ENCODE measurements at places on chromosomes 3 and 15.
A peak's percentile ranks its signal among the peaks of the same experiment; 100 is the strongest.

DNA sequence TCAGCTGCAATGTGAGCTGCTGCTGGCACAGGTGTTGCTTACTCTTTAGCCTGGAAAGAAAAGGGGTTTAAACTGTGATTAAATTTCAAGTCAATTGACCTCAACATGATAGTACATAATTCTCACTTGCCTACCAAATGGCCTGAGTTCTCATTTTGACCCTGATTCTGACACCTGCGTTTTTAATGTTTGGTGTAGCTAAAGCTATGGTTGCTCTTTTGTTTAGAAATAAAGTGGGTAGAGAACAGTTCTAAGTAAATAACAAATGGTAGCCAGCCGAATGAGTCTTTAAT is 100.8 kb upstream of the SOX2 start:
- DNase-seq: no peak

- DNase-seq: no peak
Measured at GRCh38 chr15:49382394-49382793, 40.6 kb upstream of the FGF7 start.

DNA sequence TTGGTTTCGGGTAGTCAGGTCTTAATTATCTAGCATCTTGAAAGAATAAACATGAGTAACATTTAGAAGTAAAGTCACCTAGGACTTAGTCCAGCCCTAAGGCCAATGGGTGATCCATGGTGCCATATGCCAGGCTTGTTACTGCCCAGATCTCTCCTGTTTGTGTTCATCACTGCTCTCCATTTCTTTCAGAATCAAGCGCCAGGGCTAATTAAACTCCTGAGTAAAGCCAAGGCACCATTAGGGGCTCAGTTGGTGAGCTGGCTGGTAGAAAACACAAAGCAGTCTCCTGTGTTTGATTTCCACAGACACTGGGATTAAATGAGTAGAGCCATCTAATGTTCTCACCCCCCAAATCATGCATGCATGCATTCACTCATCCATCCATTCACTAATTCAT is 11.3 kb downstream of the CYP19A1 start:
- DNase-seq: no peak

GRCh38 chr15:52657338-52657737 is 21.9 kb downstream of the ATOSA start:
- DNase-seq: no peak

DNA sequence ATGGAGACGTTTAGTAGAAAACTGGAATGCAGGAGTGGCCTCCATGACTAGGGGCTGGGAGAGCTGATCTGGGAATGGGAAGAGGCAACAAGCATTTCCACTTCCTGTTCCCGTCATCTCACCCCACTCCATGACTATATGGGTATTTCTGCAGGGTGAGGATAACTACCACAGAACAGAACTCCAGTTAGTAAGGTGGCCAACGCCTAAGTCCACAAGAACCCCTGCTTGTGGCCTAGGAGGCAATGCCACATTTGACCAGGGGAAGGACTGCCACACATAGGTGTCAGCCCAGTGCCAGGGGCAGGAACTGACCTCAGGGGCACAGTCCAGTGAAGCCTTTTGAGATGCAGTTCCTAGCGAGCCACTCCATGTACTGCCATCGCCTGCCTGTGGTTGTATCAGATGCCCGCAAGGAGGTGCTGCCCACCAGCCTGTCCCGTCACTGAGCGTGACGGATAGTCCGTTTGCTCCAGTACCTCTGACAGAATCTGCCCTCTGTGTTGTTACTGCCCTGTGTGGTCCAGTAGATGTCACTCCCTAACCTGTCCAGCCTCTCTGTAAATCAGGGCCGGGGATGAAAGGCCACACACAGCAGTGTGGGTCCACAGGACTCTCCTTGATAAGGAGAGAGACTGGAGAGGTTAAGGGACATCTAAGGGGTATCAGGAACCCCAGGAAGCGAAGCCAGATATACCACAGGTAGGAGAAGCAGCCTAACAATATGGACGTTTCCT is 3.5 kb upstream of the MTFMT start:
- DNase-seq: no peak

- DNase-seq: no peak
Measured at GRCh38 chr15:44101944-44102343, 93.1 kb downstream of the FRMD5 start.

DNA sequence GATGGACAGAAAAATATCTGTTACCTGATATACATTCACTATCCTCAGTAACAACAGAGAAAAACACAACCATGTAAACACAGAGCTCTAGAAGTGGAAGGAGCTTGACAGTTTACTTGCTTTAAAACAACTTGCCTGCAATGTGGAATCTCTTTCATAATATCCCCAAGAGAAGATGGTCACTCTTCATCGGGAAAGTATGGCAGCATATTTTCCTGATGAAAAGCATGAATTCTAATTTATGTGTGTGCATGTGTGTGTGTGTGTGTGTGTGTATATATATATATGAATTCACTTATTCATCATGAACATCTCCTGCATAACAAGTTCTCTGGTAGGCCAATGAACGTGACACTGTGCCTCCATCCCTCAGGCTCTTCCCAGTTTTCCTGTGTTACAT is 81.2 kb downstream of the EFL1 start:
- no peak for DNase-seq

- DNase-seq: no peak
Measured at GRCh38 chr3:58751882-58752567, 85.5 kb upstream of the FAM3D start.

- no peak for DNase-seq
Measured at GRCh38 chr3:150844484-150844883, 60.8 kb downstream of the MINDY4B start.

GRCh38 chr15:99333981-99334380 is 82.7 kb downstream of the LRRC28 start:
- DNase-seq: no peak

GRCh38 chr3:127688416-127689265 is 15.9 kb downstream of the ABTB1 start:
- DNase-seq: no peak

DNA sequence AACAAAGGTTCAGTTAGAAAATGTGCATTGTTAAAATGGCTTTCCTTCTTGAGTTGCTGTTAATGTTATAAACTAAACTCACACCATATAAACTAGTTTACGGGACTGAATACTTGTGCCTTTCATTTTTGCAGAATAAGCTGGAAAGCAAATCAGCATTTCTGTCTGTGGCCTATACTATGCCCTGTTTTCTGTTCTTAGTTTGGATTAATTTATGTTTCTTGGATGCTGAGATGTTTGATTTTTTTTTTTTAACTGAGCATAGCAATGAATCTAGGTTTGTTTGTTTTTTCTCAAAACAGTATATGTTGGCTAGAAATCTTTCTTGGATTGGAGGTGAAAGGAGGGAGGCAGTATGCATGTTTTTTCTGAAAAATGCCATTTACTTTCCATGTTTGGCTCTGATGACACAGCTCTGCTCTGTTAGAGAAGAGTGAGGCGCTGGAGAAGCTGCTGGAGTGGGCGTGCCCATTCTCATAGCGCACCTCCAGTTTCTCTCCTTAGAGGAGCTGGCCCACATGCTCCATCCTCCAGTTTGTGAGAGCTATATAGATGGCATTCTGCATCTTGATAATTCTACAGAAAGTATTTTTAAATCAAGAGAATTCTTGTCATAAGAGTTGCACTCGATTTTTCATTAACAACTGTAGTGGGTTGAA is 423.6 kb upstream of the TPM1 start:
- no peak for DNase-seq

DNA sequence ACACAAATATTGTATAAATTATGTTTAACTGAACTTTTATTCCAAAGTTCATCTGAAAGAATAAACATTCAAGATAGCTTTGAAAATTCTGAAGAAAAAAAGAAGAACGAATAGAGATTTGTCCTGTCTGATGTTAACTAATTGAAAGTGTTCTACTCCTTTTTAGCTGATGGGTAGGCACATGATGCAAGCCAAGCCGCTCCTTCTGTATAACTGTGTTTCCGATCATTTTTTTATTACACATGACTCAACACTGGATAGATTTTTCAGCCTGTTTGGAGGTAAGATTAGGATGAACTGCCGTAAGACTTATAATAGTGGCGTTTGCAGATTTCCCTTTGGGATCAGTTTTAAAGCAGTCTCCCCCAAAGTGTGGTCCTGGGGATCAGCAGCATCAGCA is 19.0 kb downstream of the NSUN3 start:
- no peak for DNase-seq

DNA sequence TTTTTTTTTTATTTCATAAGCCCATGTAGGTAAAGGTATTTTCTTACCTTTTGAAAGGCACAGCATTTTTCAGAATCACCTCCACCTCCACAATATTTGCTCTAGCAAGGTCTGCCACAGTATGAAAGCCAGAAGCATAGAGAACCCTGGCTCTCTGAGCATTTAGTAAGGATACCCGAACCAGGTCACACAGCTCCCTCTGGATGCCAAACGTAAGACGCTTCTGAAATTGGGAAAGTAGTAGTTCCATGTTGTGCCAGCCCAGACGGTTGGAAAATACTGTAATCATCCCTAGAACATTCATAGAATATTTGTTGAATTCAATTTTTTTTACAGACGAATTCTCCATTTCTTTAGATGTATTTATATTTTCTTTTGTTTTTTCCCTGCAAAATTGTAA is 52.4 kb downstream of the POLQ start:
- no peak for DNase-seq

DNA sequence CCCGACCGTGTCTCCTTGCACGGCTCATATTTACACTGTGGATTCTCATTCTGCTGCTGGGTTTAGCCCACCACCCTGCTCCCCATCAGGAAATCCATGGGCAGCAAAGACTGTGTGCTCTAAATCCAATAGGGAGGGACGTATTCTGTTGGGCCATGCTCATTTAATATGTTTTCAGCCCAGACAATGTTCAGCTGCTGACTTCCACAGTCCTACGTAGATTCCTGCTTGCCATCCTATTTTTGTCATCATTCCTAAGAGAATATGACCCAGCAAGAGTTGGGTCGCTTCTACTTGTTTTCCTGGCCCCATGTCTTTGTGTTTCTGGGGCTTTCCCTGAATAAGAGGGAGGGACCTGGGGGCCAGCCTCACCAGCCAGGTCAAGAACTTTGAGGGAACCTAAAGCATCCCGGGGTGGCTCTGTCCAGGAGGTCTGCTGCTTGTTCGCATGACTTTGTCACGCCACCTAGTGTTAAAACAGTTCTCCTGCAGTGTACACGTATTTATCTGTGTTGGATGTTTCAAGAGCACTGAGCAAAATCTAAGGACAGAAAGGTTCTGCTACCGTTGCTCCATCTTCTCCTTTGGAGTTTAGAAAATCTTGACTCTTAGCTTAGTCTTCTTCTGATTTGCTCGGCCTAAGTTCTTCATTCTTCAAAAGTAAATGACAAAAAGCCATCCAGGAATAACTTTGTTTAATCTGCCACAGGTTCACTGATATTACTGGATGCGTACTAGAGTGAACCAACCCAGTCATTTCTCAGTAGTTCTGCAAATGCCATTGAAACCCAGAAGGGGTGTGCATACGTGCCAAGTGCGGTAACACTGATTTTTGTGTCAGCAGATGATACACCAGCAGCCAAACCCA is 79.8 kb upstream of the NR2E3 start:
- peak; percentile 31 for DNase-seq

DNA sequence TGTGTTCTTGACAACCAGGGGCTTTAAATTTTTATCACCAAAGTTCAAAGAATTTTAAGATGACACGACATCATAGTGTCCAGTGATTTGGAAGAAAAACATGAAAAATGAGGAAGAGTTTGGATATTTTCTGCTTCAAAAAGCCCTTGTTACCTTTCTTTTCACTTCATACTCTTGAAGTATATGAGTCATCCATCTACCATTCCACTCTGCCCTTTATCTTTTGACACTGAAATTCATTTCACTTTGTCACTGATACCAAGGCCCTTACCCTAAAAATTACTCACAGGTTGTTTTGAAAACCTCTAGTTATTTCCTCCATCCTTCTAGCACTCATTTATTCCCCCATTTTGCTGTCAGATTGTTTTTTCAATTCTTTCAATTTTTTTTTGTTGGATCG is 42.7 kb downstream of the OR5H15 start:
- no peak for DNase-seq

GRCh38 chr3:196292286-196292923 is 4.9 kb upstream of the PCYT1A start:
- DNase-seq: no peak

- DNase-seq: no peak
Measured at GRCh38 chr3:138328341-138328740, 1.3 kb downstream of the NME9 start.

DNA sequence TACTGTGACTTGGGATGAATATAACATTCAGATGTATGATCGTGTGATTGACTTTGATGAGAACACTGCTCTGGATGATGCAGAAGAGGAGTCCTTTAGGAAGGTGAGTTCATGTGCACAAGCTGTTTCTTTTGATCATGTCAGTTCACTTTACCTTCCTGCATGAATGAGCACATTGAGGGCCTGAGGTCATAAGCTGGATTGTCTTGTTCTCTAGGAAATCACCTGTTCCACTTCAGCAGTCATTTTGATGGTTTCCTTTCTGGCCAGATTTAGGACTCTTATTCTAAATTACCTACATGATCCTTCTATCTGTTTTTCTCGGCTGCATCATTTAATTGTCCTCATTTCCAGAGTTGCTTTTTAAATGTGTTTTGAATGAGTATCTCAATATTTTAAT is 4.1 kb downstream of the RCN2 start:
- DNase-seq: no peak

DNA sequence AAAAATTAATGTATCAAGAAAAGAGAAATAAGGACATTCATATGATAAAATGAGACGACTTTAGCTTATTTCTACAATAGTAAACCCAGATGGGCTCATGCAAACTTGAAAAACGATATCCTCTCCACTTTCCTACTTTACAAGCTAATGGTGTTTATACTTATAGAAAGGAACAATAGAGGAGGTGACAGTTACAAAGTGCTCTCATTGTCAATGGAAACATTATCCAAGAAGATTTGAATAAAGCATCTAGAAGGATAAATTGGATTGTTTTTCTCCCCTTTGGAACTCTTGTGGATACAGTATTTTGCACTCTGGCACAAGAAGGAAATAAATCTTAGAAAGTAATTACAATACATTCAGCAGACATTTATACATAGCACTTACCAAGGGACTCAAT is 20.2 kb upstream of the CCDC66 start:
- DNase-seq: no peak

DNA sequence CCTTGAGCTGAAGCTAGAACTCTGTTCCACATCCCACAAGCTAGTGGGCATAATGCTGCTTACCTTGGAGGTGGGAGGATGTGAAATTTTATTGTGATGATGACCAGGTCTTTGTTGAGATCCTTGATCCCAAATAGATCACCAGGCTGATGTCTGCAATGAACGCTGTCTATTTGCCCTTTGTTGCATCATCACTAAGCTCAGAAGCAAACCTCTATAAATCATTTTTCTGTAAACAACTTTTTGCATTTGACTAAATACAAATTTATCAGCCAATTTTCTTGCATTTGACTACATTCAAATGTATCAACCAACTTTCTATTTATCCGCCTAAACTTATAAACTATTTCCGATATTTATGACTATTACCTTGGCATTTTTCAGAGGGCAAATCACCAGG is 9.7 kb downstream of the CCDC80 start:
- no peak for DNase-seq

GRCh38 chr3:151196434-151196833 is 6.6 kb downstream of the GPR171 start:
- DNase-seq: no peak

- DNase-seq: no peak
Measured at GRCh38 chr3:32422943-32423342, 31.3 kb downstream of the CMTM7 start.

GRCh38 chr3:73592154-73593144 is 32.3 kb downstream of the PDZRN3 start:
- no peak for DNase-seq

- DNase-seq: no peak
Measured at GRCh38 chr15:98658831-98659699, 10.7 kb downstream of the IGF1R start.

- DNase-seq: no peak
Measured at GRCh38 chr3:197408177-197408957, 110.0 kb upstream of the DLG1 start.

Measured in stimulated activated CD4-positive, alpha-beta T cell treated with anti-CD3 and anti-CD28 coated beads, Interleukin-2, amount 100 ng/mL, for 48 hours (primary cell).